A172 (cell line): ENCODE measurements at places on chromosomes 1 and 21.

GRCh38 chr1:63674238-63674864 is 81.1 kb downstream of the PGM1 start:
- peak; percentile 87 for DNase-seq

GRCh38 chr21:31903896-31904295 is 31.1 kb downstream of the HUNK start:
- no peak for DNase-seq

DNA sequence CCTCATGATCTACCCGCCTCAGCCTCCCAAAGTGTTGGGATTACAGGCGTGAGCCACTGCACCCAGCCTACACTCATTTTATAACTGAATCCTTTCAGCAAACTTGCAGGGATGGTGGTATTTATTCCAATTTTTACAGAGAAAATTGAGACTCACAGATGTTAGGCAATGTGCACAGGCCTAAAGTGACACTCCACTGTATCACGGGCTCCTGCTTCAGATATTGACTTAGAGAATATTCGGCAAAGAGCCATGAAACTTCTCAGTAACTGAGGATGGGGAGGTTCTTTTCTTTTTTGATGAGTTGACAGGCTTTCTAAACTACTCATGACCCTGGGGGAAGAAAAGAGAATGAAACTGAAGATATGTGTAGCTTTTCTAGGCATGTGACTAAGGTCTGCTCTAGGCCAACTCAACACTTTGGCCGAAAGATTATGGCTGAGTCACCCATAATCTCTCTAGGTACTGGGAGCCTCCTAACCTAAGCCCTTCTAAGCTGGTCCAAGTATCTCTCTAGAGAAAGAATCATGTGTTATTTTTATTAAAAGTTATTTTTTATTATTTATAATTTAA is 19.9 kb upstream of the PTCH2 start:
- no peak for DNase-seq

DNA sequence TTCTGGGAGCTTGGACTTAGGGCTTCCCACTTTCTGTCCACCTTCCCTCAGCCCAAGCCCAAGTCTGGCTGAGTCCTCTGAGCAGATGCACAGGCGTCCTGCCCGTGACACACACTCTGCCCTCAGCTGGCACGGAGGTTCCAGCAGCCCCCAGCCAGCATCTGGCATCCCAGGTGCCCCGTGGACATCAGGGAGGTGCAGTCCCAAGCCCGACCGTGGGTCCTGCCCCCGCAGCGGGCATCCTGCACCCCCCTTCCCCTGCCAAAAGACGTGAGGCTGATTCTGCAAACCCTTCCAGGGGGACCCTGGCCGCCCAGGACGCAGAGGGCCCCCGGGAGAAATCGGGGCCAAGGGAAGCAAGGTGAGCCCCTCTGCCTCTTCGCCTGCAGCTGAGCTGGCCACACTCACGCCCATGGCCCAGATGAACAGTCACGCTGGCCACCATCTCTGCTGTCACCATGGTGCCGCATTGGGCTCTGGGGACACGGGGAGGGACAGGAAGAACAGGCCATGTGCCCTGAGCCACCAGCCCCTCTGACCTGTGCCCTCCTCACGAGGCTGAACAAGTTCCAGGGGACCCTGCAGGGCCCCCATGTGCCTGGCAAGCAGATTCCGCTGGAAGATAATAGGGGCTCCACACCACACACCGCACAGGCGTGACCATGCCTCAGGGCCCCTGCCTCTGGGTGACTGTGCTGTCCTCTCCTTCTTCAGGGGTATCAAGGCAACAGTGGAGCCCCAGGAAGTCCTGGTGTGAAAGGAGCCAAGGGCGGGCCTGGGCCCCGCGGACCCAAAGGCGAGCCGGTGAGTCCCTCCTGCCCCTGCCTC is 20.6 kb downstream of the COL6A2 start:
- DNase-seq = no peak

GRCh38 chr21:39720126-39720778 is 24.7 kb upstream of the IGSF5 start:
- DNase-seq = peak; percentile 25

DNA sequence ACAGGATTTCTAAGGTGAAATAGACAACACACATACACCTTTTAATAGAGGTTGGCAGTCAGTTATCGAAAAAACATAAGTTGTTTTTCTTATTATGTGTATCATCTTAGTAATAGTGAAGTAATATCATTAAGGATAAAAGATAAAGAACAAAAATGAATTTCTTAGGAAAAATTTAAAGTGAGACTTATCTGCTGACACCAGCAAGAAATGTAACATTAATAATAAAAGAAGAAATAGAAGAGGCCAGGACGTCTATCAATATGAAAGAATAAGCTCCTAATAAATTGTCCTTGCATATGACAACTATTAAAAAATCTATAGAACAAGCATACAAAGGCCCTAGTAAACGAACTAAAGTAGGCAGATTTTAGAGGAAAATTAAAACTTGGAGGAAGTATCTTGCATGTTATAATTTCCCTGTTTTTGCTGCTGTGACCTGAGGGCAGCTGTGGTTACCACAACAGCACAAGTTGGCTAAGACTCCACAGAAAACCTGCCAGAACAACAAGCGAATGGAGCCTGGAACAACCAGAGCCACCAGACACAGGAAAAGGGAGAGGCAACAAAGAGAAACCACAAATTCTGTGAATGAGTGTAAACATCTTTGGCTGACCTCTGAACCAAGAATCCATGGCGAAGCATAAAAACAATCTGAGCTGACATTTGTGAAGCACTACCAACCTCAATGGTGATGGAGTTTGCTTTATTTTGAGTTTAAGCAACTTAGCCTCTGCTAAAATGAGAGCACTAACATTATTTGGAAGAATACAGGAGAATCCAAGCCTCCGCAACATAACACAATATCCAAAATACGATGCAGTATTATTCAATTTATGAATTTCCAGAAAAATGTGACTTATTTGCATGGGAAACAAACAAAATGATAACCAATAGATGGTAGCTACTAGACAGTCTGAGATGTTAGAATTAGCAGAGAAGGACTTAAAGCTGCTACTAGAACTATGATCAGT is 207.5 kb downstream of the KCNT2 start:
- DNase-seq = peak; percentile 70
